GM10248 (cell line): ENCODE measurements at places on chromosomes 5 and 9.

GRCh38 chr9:137680444-137681358 lies 61.9 kb downstream of the EHMT1 start:
- no peak for DNase-seq

GRCh38 chr5:95045181-95045965 lies 239.5 kb downstream of the MCTP1 start:
- no peak for DNase-seq

DNA sequence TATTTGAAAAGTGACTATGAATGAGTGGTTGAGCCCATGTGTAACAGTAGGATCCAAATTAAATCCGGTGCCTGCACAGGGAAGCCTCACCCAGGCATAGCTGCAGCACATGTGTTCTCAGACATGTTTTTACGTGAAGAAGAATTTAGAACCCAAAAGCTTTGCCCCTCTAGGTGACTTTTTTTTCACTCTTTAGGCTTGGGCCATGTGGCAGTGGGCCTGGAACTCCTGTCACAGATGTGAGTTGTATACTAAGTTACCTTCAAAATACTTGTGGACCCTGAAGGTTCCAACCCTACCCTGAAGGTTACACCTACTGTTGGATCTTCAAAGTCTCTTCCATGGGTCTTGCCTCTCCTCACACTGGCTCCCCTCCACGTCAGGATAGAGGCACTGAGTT lies 146.6 kb downstream of the GAS1 start:
- DNase-seq: no peak

- DNase-seq: no peak
Observed at GRCh38 chr5:135205632-135206349, 171.8 kb upstream of the PITX1 start.

GRCh38 chr5:42993516-42994245 lies 46.4 kb downstream of the ANXA2R start:
- no peak for DNase-seq

- DNase-seq: no peak
Observed at GRCh38 chr5:153006681-153007080, 483.8 kb upstream of the GRIA1 start.

DNA sequence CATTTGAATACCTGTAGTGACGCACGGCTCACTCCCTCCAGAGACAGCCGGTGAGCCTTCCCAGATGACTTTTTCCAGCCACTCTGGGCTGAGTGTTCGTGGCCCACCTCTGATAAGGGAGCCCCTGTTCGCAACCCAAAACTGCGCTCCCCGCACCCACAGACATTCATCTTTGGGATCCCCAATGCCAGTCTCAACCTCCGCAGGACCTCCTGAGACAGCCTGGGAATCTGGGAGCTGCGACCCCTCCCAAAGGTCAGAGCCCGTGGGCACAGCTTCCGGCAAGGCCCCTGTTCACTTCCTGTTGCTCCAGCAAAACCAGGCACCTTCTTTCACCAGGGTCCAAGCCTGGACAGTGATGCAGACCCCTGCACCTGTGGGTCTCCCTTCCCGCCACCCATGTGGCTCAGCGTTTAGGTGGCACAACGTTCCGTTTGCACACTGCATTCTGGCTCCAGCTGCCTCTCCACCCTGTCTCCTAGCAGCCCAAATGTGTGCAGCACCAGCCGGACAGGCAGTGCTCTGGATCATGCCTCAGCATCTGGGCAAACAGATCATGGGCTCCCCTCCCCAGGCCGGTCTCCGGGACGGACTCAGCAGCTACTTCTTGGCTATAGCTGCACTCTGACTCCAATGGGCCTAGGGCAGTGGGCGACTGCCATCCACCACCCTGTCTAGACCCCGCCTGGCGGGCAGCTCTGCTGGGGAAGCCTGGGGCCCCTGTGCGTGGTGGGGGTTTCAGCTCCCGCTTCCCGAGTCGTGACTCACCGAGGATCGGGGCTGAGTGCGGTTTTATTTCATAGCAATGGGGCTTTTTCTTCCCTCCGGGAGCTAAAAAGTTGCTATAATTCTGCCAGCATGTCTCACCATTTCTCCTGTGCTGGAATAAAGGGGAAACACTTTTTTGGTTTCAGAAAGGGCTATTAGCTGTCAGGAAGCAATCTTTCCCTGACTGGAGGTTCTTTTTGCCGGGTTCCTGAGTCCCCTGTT lies 156.0 kb downstream of the OLFM1 start:
- no peak for DNase-seq

DNA sequence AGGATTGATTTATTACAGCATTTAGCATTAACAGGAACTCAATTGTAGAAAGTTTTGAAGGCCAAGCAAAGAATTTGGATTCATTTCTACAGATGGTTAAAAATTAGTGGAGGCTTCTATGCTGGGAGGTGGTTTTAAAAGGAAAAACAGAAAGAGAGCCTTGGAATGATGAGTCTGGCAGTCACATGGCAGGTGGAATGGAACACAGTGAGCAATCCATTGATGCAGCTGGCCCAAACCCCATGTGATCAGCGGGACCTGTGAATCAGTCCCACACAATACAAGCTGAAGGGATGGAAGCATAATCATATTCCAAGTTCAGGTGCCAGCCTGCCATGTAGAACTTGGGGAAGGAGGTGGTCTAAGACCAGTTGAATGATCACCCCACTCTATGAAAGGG lies 147.9 kb downstream of the PIP5K1B start:
- no peak for DNase-seq

DNA sequence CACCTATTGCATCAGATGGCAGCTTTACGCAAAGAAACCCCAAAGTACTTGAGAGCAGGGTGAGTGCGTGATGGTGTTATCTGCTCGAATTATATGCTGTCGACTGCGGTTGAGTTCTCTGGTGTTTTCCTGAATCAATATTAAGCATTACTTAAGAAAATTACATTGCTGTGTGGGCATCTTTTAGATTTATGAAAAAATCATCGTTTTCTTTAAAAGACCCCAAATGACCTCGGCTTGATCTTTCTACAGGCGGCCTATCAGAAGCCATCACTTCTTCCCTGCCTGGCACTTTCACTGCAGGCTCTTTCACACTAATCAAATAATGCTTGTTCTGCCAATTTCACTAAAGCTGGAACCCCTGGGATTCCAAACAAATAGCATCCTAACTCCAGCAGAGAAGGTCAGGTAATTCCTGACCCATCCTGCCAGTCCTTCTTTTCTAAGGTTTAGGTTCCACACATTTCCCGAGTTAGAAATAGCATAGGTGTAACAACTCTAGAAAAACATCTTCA lies 1.7 kb downstream of the UBE2QL1 start:
- no peak for DNase-seq

GRCh38 chr5:44909004-44909403 lies 100.3 kb downstream of the MRPS30 start:
- no peak for DNase-seq

DNA sequence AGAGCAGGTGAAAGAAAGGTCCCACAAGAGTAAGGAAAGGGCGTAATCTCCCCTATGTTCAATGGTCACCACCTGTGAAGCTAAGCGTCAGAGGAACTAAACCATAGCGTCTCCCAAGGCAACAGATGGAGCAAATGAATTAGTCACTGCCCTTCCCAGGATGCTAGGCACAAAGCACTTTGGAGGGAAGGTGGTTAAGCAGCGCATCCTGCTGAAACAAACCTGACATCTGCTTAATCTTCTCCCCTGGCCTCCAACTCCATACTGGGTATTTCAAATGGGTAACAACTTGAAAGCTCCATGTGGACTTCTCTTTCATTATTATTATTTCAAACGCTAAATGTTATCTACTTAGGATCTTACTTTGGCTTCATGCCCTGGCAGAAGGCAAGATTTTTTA lies 227.3 kb downstream of the MLLT3 start:
- DNase-seq: no peak
